HCT116 (cell line): ENCODE measurements at places on chromosomes 6 and 20.

- no peak for DNase-seq
Observed at GRCh38 chr20:32623667-32624157, 38.6 kb upstream of the NOL4L start.

GRCh38 chr20:32567384-32568178 lies 17.6 kb downstream of the NOL4L start:
- no peak for DNase-seq

DNA sequence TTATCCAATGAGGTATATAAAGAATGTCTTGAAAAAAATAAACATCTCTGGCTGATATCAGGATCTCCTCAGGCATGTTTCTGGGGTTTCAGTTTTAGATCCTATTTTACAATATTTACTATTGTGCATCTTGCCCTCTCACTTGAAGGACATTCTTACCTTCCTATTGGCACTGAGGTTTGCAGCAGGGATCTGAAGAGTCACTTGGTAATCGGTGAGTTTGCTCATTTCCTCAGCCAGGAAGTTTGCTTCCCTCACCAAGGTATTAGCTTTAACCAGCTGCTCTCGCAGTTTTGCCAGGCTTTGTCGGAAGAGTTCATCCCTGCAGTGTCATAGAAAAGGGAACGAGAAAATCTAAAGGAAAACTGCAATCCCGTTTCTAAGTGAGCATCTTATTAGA lies 101.9 kb upstream of the NUP153 start:
- DNase-seq = no peak

- DNase-seq = no peak
Observed at GRCh38 chr6:148629181-148629580, 117.6 kb upstream of the UST start.

- DNase-seq = no peak
Observed at GRCh38 chr6:83462524-83462923, 31.7 kb upstream of the ME1 start.

GRCh38 chr20:61661025-61661424 lies 404.7 kb downstream of the TAF4 start:
- no peak for DNase-seq

- no peak for DNase-seq
Observed at GRCh38 chr6:12238219-12238618, 51.9 kb upstream of the EDN1 start.

DNA sequence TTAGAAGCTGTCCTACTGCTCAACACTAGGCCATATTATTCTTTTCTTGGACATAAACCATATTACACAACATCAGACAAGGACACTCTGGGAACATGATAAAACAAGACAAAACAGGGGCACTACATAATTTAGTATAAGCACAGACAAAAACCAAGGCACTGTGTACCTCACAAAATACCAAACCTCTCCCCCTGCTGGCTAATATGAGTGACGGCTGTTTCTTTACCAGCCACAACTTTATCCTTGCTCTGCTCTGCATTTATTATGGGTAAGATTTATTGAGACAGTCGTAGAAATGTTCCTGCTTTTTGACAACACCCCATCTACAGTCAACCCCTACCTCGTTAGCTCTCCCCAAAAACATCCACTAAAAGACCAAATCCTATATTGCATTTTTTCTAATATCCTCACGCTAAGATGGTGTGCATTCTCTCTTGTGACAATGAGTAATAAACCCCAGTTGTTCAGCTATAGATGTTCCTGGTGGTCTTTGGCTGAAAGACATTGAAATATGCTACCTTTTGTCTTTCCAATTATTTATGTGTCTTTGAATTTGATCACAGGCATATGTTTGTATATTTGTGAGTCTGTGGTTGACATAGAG lies 23.8 kb upstream of the POLR1H start:
- no peak for DNase-seq

- no peak for DNase-seq
Observed at GRCh38 chr6:71033890-71034289, 77.0 kb upstream of the B3GAT2 start.

DNA sequence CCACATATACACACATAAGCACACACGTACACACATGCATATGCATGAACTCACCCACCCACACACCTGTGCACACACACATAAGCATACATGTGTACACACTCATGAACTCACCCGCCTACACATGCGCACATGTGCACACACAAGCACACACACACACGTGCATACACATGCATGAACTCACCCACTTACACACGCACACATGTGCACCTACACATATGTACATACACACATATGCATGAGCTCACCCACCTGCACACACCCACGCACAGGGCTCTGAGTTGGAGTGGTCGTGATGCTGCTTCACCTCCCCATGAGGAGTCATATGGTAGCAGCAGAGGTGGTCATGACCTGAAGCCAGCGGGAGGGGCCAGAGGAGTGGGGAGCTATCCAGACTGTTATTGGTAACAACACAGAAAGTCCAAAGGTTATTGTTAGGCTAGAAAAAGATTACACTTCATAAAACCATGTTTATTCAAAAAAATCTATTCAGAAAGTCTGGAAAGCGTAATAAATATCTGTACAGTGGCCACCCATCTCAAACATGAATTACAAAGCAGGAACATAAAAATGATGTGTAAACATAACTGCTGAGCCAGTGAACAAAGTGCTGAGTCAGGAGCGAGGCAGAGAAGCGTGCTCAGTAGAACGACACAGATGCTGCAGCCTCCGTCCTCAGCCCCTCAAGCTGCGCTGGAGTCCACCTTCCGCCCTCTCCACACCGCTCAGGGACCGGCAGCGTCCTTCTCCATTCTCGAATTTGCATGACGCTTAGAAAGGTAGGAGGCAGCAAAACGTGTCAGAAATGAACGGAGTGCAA lies 26.4 kb upstream of the MPC1 start:
- DNase-seq = no peak

DNA sequence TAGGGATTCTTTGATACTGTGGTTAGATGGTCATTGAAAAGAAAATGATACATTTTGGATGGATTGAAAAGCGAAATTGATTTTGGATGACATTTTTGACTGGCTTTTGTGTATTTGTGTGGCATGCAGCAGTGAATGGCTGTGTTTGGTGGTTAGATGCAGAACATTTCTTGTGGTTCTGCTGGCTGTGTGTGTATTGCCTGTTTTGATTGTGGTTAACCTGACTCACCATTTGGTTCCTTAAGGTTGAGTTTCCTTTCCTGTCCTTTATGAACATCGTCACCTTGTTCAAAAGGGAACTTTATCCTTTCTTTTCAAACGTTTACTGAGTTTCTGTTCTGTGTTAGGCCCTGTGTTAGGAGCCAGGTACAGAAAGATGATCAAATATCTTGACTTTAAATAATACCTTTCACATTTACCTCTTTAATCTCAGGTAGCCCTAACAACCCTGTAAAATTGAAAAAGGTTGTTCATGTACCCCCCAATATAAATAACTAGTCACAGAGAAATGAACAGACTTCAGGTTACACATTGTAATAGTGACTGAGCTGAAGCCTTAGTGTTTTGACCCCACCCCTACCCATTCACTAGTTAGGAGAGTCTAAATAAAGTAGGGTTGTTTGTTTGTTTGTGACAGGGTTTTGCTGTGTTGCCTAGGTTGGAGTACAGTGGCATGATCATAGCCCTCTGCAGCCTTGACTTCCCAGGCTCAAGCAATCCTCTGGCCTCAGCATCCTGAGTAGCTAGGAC lies 23.8 kb downstream of the ANKS1A start:
- DNase-seq = no peak

- no peak for DNase-seq
Observed at GRCh38 chr6:97668716-97669115, 385.7 kb upstream of the MMS22L start.

DNA sequence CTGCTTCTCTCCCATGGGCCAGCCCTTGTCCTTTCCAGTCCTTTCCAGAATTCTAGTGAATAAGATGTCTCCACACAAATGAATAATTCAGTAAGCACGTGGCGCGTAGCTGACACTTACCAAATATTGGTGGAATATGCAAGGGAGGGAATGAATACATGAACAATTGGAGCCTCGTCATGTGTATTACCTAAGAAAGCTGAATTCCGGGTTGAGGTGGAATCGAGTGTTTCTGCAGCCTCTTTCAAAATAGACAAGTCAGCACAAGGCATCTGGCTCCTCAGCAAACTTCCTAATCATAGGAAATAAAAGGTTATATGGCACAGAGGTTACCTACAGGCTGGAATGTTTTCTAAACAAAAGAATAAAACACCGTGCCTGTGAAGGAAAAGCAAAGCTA lies 47.0 kb upstream of the NT5E start:
- no peak for DNase-seq

- DNase-seq = no peak
Observed at GRCh38 chr20:16243470-16243869, 329.8 kb downstream of the KIF16B start.

DNA sequence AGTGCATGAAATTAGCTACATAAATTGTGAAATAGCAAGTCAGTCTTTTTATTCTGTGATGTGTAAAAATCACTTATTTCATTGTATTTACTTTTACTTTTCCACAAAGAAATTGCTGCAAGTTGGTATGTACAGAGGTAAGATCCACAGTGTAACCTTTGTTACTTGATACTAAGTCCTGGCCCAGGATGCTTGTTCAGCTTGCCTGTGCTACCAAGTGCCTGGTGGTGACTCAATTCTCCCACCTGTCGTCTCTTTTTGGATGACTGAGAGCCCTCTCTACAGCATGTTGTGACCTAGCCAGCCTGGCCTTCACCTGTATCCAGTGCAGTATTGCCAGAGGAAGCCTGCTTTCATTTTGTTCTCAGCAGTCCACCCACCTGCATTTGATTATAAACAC lies 54.9 kb downstream of the ANKRD6 start:
- DNase-seq = no peak

DNA sequence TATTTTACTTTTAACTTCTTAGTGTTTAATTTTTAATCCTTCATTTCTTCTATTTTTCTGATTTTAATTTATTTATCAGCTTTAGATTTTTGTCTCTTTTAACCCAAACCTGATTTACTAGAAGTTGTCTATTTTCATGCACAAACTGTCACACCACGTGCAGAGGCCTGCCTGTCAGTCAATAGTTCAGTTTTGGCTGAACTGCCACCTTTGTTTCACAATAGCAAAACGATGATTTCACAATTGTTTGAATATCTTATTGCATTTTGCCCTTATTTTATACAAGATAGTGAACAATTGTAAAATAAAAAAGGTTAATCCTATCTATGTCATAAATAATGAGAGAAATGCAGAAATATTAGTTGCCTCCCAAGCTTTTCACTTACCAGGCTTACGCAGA lies 24.0 kb upstream of the PPP1R3G start:
- no peak for DNase-seq

GRCh38 chr6:11983306-11983705 lies 28.8 kb upstream of the HIVEP1 start:
- DNase-seq = no peak

DNA sequence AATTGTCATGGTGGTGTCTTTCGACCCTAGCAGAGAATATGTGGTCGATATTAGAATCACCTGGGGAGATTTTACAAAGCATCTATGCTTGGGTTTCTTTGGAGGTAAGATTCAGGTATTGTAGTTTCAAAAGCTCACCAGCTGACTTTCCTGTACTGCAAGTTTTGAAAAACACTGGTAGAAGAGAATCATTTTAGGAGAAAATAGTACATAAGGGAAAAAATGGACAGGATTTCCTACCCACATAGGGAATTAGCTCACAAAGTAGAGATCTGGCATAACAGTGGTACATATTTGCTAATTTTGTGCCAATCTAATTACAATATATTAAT lies 27.4 kb upstream of the ABT1 start:
- no peak for DNase-seq

- no peak for DNase-seq
Observed at GRCh38 chr20:51333971-51334370, 208.5 kb downstream of the NFATC2 start.

- DNase-seq = no peak
Observed at GRCh38 chr6:157885211-157885788, 62.3 kb downstream of the SNX9 start.

DNA sequence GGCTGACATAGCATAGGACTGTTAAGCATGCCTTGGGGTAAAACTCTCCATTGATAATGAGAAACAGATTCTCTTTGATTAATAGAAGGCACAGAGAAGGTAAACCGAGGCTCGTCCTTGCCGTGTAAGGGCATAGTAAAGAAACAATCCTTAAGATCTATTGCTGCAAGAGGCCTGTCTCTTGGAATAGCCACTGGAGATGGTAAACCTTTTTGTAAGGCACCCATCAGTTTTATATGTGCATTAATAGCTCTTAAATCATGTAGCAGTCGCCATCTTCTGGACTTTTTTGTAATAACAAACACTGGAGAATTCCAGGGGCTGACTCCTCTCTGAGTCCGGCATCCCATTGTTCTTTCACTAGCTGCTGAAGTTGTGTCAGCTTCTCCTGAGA lies 8.4 kb upstream of the ABHD12 start:
- DNase-seq = peak; percentile 68

GRCh38 chr6:38499529-38500096 lies 140.1 kb downstream of the BTBD9 start:
- no peak for DNase-seq

DNA sequence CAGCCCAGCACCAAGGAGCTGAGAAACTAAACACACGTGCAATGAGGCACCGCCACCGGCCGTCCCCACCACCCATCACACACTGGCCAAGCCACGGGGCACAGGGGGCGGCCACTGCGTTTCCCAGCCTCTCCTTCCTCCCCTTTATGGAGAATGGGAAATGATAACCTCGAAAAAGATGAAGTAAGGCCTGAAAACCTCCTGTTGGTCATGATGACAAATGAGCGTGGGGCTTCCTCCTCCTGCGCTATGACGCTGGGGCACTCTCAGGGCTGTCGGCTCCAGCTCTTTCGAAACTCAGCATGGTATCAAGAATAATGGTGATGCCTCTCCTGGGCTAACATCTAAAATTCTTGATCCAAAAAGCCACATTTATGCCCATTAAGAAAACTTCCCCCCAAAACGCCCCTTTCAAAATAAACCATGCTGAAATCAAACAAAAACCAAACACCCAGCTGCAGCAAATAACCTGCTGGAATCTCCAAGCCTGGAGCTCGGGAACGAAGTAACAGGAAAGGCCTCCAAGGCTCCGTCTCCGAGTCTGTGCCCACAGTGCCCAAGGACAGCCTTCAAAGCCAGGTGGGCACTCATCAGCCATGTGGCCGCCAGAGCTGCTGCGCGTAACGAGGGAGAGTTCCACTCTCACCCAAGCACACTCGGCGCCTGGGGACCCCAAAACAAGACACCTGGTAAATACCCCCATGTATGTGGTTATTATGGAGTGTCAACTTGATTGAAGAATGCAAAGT lies 50.0 kb downstream of the TAF4 start:
- no peak for DNase-seq

- DNase-seq = no peak
Observed at GRCh38 chr6:45712076-45712475, 303.6 kb downstream of the CLIC5 start.

DNA sequence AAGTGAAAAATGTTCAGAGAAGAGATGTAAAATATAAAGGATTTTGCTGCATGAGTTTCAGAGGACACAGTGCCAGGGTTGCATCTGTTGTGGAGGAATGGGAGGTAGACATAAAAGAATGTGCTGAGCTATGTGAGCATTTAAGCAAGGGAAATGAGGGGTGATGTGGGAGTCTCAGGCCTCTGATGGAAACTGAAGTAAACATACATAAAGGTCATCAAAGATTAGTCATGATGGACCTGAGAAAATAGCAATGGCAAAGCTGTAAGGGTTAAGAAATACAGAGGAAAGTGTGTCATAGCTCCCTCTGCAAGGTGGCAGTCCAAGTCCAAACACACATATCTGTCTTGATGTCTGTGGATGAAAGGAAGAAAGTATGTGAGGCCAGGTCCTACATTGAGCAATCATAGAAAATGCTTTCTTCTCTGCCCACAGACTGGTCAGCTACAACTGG lies 306.6 kb upstream of the ECI2 start:
- DNase-seq = no peak
